Upper lobe of left lung (tissue), 6 donors: ENCODE measurements at places on chromosomes 11 and 22. TPM values are rescaled to one million over a fixed set of nuclear protein-coding genes. Genes with fewer than 3 reads are reported as not detected.

- no peak overlapping the region for H3K4me3 ChIP-seq
- no peaks in the 10 kb centered on the region for H3K27me3 ChIP-seq
- no peak overlapping the region for H3K27ac ChIP-seq
- no peaks in the 10 kb centered on the region for H3K36me3 ChIP-seq
Observed at GRCh38 chr11:13109616-13110015, 100.5 kb downstream of the RASSF10 start.

- H3K4me1 ChIP-seq, result peaks cover 17% of the 10 kb centered on the region
- H3K27ac ChIP-seq, result peak overlapping the region; percentile 63
- H3K27me3 ChIP-seq, result no peaks in the 10 kb centered on the region
- DNase-seq, result no peak
- H3K4me3 ChIP-seq, result no peak overlapping the region
Observed at GRCh38 chr11:69915501-69916250, 96.5 kb upstream of the FGF3 start.

GRCh38 chr11:23688835-23689234 is 808.0 kb upstream of the LUZP2 start:
- H3K4me1 ChIP-seq, result no peaks in the 10 kb centered on the region
- DNase-seq, result no peak
- H3K27ac ChIP-seq, result no peak overlapping the region
- no peaks in the 10 kb centered on the region for H3K36me3 ChIP-seq
- no peak overlapping the region for H3K4me3 ChIP-seq

- peaks cover 23% of the 10 kb centered on the region for H3K4me1 ChIP-seq
- no peaks in the 10 kb centered on the region for H3K36me3 ChIP-seq
- H3K27me3 ChIP-seq, result no peaks in the 10 kb centered on the region
- DNase-seq, result no peak
- H3K27ac ChIP-seq, result peak overlapping the region; percentile 62
- H3K4me3 ChIP-seq, result no peak overlapping the region
Observed at GRCh38 chr22:44047891-44048301, 23.8 kb downstream of the PARVB start.

The CDC42BPG gene
- total RNA-seq, result 35.6 TPM

- H3K4me3 ChIP-seq, result no peak overlapping the region
- H3K27me3 ChIP-seq, result no peaks in the 10 kb centered on the region
Observed at GRCh38 chr11:32081129-32081641, 9.7 kb upstream of the RCN1 start.

DNA sequence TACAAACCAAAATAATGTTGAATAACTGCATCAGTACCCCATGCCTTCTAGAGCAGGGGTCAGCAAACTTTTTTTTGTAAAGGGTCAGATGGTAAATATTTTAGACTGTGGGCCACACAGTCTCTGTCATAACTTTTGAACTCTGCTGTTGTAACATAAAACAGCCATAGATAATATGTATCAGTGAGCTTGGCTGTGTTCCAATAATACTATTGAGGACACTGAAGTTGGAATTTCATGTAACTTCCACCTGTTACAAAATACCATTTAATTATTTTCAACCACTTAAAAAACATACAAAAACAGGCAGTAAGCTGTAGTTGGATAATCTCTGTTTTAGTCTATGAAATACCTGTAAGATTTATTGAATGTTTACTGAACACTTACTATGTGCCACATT is 55.2 kb downstream of the PICALM start:
- peaks cover 38% of the 10 kb centered on the region for H3K36me3 ChIP-seq
- H3K27me3 ChIP-seq, result no peaks in the 10 kb centered on the region
- H3K27ac ChIP-seq, result no peak overlapping the region
- no peak overlapping the region for H3K4me3 ChIP-seq

GRCh38 chr22:46676881-46677280 is 56.7 kb downstream of the GRAMD4 start:
- H3K27me3 ChIP-seq, result no peaks in the 10 kb centered on the region
- H3K4me1 ChIP-seq, result no peaks in the 10 kb centered on the region
- H3K27ac ChIP-seq, result no peak overlapping the region
- peaks cover 31% of the 10 kb centered on the region for H3K36me3 ChIP-seq
- no peak overlapping the region for H3K4me3 ChIP-seq
- DNase-seq, result no peak
